ENCODE measurements at places on chromosomes 1 and 21. TPM values are rescaled to one million over a fixed set of nuclear protein-coding genes. Genes with fewer than 3 reads are reported as not detected.

GRCh38 chr21:37454869-37455503 lies 88.4 kb downstream of the DYRK1A start:
- no peak for DNase-seq

DNA sequence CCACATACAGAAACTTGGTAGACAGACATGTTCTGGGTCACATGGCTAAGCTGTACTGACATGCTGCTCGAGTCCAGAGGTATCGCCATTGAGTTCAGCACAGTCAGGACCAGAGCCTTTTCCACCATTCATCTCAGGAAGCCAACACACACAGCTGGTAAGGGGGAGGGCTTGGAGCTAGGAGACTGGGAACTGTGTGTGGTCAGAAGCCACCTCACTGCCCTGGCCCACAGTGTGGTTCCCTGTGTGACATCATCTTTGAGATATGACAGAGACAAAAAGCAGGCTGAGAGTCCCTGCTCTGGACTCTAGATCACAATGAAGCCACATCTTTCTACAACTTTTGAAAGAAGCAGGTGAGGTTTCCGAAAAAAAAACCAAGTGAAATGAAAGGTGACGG lies 107.2 kb downstream of the SIM2 start:
- no peak for DNase-seq

DNA sequence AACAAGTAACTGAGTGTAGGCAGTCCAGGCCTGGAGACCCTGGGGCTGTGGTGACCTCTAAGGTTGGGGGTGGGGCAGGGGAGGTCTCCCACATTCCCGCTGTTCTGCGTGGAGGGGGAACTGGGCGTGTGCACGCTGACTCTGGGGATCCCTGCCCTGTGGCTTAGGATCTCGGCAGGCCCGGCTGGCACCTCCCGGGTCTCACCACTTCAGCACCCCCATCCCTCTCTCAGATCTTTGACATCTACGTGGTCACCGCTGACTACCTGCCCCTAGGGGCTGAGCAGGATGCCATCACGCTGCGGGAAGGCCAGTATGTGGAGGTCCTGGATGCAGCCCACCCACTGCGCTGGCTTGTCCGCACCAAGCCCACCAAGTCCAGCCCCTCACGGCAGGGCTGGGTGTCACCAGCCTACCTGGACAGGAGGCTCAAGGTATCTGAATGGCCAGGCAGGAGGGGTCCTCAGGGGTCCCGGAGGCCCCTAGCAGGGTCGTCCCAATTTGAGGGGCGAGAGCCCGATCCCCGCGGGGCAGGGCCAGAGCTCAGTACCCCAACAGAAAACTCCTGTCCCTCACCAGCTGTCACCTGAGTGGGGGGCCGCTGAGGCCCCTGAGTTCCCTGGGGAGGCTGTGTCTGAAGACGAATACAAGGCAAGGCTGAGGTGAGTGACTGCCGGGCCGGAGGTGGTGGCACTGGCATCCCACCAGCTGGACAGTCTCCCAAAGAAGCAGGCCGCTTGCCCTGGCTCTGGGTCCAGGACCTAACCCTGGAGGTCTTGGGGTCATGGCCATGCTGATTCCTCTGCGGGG lies 68.7 kb downstream of the TRIM11 start:
- DNase-seq: no peak

- DNase-seq: no peak
Measured at GRCh38 chr1:186747661-186748060, 67.4 kb upstream of the PTGS2 start.

DNA sequence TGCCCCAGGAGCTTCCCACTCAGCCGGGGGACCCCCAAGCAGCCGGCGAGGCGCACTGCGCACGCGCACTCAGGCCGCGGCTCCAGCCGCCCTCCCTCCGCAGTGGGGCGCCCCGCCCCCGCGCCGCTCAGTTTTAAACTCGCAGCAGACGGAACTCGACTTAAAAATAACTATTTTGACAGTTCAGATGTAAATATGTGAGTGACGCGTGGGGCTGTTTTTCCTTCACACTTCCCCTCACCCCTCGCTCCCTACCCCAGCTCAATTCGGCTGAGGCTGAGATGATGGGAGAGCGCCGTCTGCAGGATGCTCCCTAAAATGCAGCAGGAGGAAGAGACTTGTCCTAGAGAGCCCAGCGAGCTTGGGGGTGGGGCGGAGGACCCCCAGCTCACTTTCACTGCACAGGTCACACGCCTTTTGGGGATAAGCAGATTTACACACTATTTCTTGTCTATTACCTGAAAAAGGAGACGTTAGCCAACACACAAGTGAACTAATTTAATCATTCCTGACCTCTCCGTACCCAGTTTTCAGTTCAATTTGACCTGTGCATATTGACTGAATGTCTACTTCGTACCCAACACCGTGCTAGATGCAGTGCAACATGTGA lies 8.9 kb upstream of the LEMD1 start:
- DNase-seq: peak; percentile 69

The KCNE2 gene
- total RNA-seq: 4.9 TPM

The YOD1 gene
- total RNA-seq: 25.8 TPM

The MEX3A gene
- 11.0 TPM for total RNA-seq

The LHX8 gene
- 0.87 TPM for total RNA-seq

The RHCE gene
- 8.8 TPM for total RNA-seq

The SMCP gene
- total RNA-seq: not detected
